Inflammatory macrophage treated with lipopolysaccharide for 4 hours (primary cell): ENCODE measurements at places on chromosomes 12 and 14.
A peak's percentile ranks its signal among the peaks of the same experiment; 100 is the strongest.

GRCh38 chr14:33165144-33165925 lies 226.7 kb downstream of the NPAS3 start:
- no peak for DNase-seq

DNA sequence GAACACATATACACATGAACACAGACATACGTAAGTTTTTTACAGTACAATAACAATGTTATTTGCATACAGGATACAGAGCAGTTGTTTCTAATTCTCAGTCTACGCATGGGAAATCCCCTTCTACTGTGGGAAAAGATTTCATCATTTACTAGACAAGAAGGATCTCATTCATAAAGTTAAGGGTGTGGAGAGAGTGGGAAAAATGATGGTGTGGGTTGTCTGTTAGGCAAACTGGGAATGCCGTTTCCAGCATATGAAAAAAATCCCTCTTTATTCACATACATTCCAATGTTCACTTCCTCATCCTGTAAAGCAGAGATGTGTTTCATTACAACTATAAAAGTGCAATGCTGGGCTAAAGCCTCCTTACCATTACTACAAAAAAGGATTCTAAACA lies 120.9 kb downstream of the SINHCAF start:
- peak; percentile 86 for DNase-seq

- DNase-seq: peak; percentile 87
These were observed 3.8 kb upstream of the PSMC6 start for GRCh38 chr14:52703225-52703624.

DNA sequence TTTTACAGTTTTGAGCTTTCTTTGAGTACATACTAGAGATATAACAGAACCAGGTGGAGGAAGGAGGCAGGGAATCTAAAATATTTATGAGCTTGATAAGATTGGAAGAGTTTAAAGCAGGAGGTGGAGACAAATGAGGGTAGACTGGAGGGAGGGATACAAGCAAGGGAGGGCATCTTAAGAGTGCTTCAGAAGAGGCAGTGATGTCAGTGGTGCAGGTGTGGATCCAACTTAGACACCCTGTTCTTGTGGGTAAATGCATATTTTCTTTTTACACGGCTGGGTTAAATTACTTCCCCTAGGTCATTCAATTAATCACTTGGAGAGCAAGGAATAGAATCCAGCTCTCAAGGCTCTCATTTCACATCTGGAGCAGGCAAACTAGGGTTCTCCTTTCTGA lies 146.1 kb upstream of the LRIG3 start:
- no peak for DNase-seq

GRCh38 chr12:66863276-66863675 lies 184.4 kb upstream of the GRIP1 start:
- DNase-seq: no peak

DNA sequence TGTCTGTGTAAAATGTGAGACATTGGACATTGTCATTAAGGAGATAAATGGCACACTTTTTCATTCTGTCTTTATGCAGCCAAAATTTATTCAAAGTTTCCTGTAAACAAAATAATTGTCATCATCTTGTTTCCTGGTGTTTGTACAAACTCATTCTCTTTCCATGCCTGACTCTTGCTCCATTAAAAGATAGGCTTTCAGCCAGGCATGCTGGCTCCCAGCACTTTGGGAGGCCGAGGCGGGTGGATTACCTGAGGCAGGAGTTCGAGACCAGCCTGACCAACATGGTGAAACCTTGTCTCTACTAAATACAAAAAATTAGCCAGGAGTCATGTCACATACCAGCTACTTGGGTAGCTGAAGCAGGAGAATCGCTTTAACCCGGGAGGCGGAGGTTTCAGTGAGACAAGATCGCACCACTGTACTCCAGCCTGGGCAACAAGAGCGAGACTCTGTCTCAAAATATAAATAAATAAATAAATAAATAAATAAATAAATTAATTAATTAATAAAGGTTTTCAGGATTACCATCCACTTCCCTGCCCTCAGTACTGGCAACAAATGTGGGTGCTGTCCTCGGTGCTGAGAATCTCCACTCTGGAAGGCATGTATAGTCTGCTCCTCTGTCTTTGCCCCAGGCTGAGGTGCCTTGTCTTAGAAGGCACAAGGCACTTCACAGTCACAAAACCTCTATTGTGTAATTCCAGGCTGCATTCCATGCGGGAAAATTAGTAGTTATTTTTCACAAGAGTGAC lies 83.2 kb downstream of the PAH start:
- DNase-seq: no peak

- DNase-seq: no peak
These were observed 43.3 kb downstream of the ACTN1 start for GRCh38 chr14:68935761-68936214.

- DNase-seq: peak; percentile 39
These were observed 3.1 kb downstream of the BCAT1 start for GRCh38 chr12:24945845-24946244.

GRCh38 chr12:6116471-6117021 lies 7.9 kb downstream of the VWF start:
- no peak for DNase-seq

DNA sequence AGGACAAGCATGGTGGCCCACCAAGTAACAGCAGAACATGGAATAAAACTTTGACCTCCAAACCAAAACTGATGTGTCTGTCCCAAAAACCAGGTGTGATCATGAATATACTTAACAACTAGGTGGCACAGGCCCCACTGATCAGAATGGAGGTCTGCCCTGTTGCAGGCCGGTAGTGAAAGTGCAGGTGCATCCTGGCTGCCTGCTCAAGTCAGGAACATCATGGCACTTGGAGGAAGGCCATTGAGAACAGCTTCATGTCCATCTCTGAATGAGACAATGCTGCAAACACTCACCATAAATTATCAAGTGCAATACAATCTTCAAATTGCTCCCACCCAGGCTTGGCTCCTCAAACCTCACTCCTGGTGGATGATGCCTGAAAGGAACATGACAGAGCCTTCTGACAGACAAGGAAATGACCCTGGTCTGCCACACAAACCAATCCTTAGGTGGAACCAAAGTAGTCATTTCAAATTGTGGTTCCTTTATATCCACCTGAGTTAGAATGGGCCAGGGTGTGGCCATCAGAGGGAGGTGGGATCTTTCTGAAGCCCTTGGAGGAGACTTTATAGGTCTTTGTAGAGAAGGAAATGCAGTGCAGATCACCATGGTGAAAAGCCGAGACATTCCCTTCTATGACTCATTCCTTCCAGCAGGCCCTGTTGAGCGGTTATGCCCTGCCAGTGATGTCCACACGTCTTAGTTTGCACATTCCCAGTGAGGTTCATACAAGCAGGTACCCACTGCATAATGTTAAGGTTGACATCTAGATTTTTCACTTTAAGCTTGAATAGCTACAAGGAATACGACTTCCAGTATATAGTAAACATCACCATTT lies 36.0 kb downstream of the EGLN3 start:
- DNase-seq: no peak

DNA sequence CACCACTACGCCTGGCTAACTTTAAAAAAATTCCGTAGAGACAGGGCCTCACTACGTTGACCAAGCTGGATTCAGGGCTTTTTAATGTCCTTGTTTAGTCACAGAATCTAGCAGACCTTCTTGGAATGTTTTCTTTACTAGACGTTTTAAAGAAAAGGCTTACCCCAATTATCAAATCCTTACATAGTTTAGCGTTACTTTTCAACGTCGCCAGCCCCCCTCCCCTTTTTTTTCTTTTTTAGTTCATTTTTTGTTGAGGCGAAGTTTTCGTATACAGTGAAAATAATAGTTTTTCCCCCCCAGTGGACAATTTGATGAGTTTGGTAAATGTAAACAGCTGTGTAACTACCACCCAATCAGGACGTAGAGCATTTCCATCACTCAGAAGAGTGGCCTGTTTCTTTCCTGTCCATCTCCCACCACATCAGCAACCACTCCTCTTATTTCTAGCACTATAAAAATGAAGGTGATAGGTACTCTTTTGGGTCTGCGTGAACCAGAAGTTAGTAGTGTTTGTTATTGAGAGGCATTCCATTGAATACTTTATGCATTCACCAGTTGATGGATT lies 753 bp upstream of the DLGAP5 start:
- no peak for DNase-seq

- DNase-seq: no peak
These were observed 41.2 kb upstream of the MEG3 start for GRCh38 chr14:100784523-100785337.

DNA sequence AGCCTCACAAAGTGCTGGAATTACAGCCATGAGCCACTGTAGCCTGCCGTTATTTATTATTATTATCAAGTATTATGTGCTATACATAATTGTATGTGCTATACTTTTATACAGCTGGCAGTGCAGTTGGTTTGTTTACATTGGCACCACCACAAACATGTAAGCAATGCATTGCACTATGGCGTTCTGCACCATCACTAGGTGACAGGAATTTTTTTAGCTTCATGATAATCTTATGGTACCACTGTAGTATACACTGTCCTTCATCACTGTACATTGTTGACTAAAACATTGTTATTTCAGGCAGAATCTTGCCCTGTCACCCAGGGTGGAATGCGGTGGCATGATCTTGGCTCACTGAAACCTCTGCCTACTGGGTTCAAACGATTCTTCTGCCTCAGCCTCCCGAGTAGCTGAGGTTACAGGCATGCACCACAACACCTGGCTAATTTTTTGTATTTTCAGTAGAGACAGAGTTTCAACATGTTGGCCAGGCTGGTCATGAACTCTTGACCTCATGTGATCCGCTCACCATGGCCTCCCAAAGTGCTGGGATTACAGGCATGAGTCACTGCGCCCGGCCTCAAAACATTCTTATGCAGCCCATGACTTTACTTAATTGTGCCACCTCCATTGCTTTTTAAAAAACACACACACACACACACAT lies 17.1 kb downstream of the MRPL42 start:
- no peak for DNase-seq

DNA sequence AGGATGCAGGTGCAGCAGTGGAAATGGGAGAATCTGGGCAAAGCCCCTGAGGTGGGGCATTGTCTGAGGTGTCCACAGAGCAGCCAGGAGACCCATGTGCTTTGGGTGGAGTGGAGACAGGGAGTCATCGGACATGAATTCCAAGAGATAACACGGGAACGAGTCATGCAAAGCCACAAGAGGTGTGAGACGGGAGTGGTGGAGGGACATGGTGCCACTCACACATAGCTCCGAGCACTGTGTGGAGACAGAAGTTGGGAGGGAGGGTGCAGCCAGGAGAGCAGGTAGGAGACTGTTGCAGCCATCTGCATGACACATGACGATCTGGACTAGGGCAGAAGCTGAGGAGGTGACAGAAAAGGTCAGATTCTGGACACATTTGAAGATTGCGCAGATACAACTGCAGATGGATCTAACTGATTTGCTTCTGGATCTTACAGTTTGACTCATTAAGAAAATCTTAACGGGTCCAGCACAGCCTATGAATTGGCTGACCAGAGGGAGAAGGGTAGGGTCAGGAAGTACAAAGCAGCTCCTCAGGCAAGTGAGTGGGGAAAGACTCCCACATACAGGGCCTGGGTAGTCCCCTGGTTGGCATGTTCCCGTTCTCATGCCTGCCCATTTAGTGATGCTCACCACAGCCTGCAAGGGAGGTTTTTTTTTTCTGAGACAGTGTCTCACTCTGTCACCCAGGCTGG lies 379.8 kb downstream of the FUT8 start:
- no peak for DNase-seq

DNA sequence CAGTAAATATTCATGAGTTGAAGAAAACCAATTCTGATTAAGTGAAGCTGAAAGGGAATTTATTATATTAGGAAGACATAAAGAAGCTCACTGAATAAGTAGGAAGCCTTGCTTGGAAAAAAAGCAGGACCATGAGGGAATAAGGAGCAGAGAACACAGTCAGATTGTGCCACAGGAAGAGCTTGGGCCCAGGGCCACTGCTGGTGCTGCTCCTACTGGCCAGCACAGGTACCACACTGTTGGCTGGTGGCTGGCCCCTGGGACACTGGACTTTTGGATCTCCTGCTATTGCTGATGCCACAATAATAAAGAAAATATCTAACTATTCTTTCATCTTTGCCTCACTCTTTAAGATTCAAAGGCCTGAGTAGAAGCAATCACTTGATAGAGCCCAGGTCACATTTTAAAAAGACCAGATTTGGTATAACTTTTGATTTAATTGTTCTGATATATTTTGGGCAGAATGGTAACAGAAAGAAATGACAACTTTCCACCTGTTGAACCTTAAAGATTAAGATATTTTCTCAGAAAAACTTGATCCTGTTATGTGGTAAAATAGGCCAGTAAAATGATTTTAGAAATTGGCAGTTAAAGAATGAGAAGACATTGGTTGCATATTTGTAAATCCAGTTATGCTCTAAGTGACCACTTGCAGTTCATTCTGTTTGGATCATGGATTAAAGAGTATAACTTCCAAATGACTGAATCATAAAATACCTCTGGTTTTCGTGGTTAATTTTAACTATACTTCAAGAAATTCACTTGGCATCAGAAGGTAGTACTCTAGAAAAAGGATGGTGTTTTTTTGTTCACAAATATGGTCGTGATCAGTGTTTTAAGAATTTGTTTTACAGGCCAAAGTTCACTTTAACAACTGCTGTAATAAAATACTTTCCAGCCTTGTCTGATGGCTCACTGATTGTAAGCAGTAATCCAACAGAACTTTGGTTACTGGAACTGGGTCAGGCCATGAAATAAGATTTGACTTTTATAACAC lies 68.3 kb downstream of the DERA start:
- peak; percentile 1 for DNase-seq

DNA sequence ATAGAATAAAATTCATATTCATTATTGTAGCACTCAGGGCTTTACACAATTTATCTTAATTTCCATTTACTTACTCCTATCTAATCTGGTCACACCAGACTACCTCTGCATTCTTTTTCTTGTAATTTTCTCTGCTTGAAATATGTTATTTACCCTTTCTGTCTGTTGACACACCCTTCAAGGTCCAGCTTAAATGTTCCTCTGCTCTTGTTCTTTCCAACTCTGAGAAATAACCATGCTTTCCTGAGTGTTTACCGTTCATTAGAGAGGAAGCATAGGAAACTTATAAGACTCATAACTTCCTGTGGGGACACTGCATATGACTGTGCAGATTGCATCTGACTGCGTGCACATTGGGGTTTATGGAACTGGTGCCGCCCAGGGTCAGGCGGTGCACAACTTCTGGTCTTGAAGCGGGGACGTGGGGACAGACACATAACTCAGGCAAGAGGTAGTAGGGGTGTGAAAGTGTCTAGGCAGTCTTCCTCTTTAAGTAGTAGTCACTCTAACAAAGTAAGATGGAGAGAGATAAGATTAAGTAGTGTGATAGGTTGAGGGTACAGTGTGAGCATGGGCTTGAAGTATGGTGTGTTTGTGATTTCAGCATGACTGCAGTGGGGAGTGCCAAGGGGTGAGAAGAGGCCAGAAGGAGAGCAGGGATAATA lies 42.6 kb upstream of the FOXJ2 start:
- peak; percentile 97 for DNase-seq

- peak; percentile 88 for DNase-seq
These were observed 47.9 kb downstream of the FGD6 start for GRCh38 chr12:95169368-95169767.

- peak; percentile 79 for DNase-seq
These were observed 13.8 kb downstream of the NFKBIA start for GRCh38 chr14:35390577-35391387.
